ENCODE measurements at places on chromosomes 6 and 20.

DNA sequence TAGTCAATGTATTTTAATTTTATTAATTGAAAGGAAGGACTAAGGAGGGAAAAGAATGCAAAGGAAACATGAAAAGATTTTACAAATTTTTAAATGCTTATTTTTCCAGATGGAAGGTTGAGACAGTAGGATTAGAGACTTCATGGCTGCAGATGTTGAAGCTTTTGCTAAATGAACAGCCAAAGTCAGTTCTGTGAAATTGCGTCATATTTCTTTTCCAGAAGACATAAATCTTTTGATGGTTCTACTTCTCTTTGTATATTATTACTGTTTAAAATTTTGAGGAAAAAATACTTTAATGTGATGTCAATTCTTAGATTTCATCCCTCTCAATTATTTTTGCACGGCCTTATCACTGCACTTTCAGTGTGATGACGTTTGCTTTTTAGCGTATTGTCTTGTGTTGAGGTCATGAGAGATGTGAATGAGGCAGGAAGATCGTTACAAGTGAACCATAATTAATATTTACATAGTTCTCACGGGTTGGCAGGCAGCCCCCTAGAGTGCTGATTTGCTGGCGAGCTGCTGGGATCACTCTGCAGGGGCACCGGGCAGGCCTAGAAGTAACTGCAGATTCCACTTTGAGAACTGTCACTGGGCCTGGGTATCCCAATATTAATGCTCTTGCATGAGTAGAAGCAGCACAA is 158.1 kb downstream of the TBXT start:
- DNase-seq = no peak

DNA sequence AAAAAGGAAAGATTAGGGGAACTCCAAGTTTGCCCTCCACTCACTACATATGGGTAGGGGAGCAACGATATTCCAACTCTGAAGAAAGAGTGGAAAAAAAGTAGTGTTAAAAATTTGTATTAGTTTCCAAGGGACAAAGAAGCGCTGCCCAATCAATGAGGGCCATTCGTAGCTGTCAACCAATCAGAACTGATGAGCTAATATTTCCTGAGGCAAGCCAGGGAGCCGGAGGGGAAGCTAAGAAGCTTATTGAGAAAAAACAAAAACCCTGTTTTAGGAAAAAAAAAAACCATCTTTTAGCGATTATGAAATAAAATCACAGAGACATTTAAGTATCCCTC is 59.5 kb downstream of the TRIM38 start:
- DNase-seq = peak; percentile 42

GRCh38 chr20:18133962-18134361 is 3.7 kb upstream of the KAT14 start:
- no peak for DNase-seq

DNA sequence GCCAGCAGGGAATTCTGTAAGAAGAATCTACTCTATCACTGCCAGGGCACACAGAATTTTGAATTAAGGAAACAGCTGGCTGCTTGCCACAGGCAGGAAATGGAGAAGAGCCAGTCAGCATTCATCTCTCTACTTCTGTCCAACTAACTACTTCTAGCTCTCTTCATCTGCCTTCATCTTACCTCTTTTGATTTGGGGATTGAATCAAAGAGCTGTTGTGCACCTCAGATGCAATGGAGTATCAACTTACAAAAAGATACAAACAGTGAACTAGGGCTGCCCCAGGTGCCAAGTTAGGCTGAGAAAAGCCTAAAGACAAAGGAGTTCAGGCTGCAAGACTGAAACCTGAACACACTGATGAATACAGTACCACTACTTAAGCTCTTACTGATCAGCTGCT is 82.0 kb downstream of the PTPRK start:
- no peak for DNase-seq

GRCh38 chr20:41701588-41702348 is 83.6 kb upstream of the CHD6 start:
- no peak for DNase-seq

- DNase-seq = no peak
Observed at GRCh38 chr6:10719964-10720264, 3.0 kb upstream of the TMEM14C start.

GRCh38 chr20:48281501-48281900 is 496.2 kb upstream of the SULF2 start:
- DNase-seq = no peak

Data from endothelial cell (in vitro differentiated cells).